ENCODE measurements at places on chromosomes 16 and 17.

- DNase-seq = no peak
Measured at GRCh38 chr16:85202631-85203461, 90.6 kb upstream of the CIBAR2 start.

DNA sequence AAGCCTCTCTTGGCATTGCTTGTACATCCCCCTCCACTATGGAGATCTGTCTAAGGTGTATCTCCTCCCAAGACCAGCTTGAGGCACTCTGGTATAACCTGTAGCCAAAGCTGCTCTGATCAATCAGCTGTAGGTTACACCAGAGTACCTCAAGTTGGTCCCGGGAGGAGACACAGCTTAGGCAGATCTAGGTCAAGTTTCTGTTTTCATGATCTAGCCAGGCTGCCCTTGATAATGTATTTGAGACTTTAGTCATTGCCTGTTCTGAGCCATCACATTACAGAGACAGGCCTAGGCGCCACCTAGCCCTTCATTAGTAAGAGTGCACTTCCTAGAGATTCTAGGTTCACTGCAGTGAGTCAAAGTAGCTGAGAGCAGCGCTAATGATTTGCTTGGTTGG, 31.4 kb downstream of the ASGR1 start:
- no peak for DNase-seq

- DNase-seq = no peak
Measured at GRCh38 chr16:11285842-11286241, 4.7 kb upstream of the PRM1 start.

- no peak for DNase-seq
Measured at GRCh38 chr16:63323722-63324705, 1287.8 kb upstream of the CDH8 start.

DNA sequence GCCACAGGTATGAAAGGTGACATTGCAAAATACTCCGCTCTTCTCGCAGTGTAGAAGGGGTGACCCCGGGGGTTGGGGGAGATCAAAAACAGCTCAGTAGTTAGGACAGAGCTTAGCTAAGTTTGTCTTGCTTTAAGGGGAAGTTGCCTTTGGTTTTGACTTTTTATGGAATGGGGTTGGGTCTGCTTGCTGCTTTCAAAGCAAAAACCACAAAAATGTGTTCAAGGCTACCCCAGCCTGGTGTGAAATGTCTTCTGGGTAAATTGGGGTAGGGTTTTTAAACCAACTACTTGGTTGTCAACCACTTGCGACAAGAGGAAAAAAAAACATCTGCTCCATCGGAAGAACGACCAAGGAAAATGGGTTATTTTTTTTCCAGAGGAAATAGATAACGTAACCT, 6.2 kb downstream of the FUS start:
- no peak for DNase-seq

DNA sequence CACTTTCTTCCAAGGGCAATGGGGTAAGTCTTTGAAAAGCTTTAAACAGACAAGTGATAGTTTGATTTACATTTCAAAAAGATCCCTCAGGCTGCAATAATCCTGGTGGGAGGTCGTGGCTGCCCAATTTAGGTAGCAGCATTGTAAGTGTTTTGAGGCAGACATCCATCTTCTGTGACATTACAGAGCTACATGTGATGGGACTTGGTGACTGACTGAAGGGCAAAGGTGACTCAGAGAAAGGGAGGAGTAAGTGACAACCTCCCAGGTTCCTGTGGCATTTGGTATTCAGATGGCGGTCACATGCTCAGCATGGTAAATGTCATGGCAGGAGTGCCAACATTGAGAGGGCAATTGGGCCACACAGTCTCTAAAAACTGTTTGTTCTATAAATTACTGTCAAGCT, 26.5 kb downstream of the STAT3 start:
- peak; percentile 57 for DNase-seq

GRCh38 chr17:39196241-39196807, 1.1 kb downstream of the CACNB1 start:
- DNase-seq = no peak

DNA sequence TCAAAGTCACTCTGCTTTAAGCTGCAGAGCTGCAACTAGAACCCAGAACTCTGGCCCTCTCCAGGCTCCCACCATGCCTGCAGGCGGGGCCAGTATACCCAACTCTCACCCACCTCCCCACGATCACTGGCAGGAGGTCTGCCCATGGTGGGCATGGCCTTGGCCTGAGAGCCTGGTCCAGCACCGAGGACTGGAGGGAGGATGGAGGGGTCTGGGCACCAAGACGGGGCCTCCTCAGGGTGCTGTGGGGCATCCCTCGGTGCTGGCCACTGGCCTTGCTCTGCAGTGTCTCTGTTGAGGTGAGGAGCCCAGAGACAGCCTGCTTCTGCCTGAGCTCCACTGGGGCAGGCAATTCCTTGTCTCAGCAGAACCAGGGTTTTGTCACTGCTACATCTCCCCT, 1.5 kb upstream of the KRT16 start:
- DNase-seq = no peak

DNA sequence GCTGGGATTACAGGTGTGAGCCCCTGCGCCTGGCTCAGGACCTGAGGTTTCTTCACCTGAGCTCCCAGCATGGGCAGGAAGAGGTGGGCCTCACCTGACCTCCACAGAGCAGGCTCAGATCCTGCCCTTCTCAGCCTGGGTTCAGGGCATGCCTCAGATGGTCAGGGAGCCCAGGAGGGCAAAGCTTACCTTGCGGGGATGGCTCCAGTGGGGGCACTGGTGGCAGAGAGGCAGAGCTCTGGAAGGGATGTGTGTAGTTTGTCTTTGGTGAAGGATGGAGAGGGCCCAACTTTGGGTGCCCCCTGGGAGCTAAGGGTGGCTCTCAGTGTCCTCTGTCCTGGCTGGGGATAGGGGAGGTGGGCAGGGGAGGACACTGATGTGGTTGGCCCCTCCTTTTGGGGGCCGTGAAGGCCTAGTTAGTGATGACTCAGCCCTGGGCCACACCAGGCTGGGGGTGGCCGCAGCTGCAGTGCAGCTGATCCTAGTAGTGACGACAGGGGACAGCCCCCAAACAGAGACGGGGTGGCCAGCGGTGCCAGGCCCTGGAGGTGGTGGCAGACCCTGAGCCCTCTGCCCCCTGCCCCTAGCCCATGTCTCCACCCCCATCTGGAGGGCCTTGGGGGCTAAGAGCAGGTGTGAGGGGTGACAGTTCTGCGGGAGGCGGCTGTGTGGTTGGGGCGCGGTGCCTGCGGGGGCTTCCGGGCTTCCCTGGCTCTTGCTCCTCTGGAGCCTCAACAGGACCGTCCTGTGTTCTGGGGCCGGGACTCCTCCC, 5.8 kb downstream of the NHERF2 start:
- no peak for DNase-seq

DNA sequence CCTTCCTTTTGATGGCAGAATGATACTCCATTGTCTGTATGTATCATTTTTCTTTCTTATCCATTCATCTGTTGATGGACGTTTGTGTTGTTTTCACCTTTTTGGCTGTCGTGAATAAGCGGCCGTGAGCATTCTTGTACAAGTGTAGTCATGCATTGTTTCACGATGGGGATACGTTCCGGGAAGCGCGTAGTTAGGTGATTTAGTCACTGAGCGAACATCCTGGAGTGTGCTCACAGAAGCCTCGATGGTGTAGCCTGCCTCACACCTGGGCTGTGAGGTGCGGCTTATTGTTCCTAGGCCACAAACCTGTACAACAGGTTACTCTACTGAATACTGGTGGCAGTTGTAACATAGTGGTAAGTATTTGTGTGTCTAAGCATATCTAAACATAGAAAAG, 136.5 kb downstream of the CMIP start:
- DNase-seq = no peak

DNA sequence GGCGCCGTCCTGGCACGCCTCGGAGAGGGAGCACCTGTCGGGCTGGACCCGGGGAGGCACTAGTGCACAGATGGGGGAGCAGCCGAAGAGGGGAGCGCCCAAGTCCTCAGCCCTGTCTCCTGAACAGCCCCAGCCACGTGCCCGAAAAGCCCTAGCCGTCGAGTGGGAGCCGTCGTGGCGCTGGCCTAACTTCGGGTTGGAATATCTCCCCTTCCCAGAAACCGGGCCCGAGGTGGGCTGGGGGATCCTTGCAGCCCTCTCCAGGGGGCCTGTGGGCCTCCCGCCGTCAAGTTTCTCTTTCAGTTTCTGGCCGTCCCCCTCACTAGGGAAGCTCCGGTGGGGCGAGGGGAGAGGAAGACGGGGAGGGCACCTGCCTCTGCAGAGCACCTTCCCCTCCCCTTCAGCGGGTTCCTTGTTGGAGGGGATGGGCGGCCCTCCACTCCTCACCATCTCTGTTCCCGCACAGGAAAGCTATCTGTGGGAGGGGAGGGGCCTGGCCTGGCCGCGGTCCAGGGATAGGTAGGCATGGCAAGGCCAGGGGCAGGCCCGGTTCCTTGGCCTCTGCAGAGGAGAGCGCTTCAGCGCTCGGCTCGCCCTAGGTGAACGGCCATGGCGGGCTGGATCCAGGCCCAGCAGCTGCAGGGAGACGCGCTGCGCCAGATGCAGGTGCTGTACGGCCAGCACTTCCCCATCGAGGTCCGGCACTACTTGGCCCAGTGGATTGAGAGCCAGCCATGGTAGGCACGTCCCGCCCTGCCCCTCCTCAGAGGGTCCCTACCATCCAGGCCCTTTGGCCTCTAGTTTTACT, 709 bp downstream of the STAT5A start:
- DNase-seq = peak; percentile 75

- DNase-seq = no peak
Measured at GRCh38 chr17:50426472-50426782, 409 bp downstream of the ACSF2 start.

GRCh38 chr16:67470359-67470758, 10.6 kb downstream of the ATP6V0D1 start:
- DNase-seq = no peak

- DNase-seq = no peak
Measured at GRCh38 chr16:54512467-54512995, 225.9 kb upstream of the IRX3 start.

DNA sequence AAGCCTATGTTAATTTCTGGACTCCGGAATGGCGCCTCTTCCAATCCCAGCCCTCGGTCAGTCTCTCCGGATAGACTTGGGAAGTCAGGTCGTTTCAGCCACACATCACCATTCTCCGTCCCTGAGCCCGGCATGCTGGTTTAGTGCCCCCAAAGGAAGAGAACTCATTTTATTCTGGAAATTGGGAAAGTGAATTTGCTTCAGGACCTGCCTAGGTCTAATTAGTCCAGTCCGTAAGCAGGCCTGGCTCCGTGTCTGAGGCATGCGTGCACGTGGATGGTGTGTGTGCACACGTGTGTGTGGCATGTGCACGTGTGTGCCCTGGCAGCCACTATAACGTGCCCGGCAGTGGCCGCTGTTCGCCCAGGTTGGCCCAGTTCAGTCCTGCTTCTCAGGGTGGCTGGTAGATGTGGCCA, 77.4 kb downstream of the RPA1 start:
- no peak for DNase-seq

DNA sequence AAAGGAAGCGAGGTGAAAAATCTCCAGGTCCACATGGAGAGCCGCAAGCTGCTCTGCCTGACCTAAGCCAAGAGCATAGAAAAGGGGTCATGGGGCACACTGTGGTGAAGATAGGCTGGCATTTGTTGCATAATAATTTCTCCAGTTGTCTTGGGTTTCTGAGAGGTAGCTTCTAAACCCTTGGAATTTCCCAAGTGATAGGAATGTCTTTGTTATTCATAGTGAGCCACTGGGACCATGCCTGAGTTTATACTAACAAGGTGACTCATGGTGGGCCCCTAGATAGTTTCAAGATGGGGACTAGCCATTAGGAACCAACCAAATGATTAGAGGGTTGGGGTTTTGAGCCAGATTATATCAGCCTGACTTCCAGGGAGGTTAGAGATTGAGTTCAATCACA, 25.6 kb downstream of the SOST start:
- no peak for DNase-seq

DNA sequence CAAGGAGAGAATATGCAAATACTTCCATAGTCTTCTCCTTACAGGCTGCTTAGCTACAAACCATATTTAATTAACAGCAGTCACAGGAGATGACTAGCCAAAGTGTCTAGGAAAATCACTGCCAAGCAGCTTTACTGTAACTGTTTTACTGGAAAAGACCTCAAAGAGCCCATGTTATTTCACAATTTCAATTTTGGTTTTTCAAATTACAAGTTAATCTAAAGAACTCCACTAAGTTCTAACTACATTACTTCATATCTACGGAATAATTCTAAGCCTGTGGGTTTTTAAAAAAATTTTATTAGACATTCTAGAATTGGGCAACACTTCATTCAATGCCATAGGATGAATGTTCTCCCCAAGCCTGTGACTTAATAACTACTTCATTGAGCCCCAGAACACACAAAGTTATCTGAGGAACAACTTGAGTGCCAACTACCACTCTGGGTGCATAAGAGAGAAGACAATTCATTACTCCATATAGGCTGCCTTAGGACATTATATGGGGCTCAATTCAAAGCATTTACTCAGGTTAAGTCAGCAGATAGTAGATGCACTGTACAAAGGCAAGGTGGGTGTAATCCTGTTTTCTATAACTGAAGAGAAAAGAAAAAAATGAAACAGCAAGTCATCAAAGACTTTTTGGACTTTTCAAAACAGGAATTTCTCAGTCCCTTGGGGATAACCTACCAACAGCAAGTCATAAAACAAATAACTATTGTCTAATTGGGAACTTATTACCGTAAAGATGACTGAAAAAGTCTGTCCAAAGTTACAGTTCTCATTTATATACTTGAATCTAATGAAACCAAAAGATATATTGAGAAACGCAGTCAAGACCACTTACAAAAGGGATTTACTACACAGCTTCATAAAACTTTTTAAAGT, 33.0 kb downstream of the STAT3 start:
- DNase-seq = no peak

DNA sequence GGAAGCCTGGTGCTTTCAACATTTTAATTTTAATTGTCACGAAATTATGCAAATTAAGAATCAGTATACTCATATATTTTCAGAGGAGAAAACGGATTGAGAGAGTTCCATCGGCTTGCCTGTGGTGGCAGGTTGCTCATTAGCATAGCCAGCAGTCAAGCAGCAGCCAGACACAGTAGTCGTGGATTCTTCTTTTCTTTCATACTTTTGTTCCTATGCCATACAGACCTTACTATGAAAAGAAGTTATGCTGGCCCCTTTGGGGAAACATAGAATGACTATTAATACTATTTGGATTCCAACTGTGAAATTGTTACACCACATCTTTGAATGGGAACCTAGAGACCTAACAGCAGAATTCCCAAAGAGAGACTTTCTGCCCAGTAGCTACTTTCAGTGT, 617.7 kb upstream of the CA10 start:
- no peak for DNase-seq

GRCh38 chr17:80457236-80457856, 19.1 kb downstream of the NPTX1 start:
- DNase-seq = no peak

GRCh38 chr17:50908860-50909764, 43.0 kb upstream of the TOB1 start:
- DNase-seq = peak; percentile 38

DNA sequence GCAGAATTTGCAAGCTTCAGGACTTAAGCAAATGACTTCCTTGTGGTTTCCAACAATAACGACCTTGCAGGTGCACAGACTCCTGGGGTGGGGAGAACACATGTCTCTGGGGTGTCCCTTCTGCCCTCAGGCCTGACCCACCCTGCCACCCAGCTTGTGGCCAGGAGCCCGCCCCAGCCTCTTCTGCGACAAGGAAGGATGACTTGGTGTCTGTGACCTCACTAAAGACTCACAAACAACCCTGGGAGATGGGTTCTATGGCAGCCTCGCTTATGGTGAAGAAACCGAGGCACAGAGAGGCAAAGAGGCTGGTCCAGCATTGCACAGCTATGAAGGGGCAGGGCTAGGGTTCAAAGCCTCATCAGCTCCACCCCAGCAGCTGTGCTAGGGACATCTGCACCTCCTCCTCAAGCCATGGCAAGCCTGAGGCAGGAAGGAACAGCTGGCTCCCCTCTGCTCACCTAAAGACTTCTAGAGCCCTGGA, 2.6 kb downstream of the ATP2A3 start:
- DNase-seq = peak; percentile 47

GRCh38 chr16:58471209-58471975, 28.6 kb upstream of the NDRG4 start:
- no peak for DNase-seq

Measured in activated T-cell treated with anti-CD3 and anti-CD28 coated beads, Interleukin-2, amount 50 U/mL, for 48 hours (primary cell).